Fibroblast of skin of scalp (primary cell): ENCODE measurements at places on chromosomes 5 and 9.

DNA sequence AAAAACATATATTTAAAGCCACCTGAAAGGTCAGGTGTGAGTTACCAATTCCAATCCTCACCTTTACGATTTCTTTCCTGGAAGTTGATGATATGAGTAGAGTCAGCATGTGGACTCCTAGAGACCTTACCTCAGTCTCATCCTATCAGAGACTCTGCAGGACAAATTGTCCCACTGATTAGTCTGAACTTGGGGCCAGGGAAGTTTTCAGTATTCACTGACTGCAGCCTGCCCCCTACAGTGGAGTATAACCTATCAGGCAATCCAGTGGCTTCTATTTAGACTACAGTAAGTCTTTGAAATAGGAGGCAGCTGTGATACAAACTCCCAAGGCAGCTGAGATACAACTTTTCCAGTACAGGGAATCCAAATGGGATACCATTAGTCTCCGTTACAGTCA is 449.4 kb upstream of the CDH10 start:
- DNase-seq, result no peak

DNA sequence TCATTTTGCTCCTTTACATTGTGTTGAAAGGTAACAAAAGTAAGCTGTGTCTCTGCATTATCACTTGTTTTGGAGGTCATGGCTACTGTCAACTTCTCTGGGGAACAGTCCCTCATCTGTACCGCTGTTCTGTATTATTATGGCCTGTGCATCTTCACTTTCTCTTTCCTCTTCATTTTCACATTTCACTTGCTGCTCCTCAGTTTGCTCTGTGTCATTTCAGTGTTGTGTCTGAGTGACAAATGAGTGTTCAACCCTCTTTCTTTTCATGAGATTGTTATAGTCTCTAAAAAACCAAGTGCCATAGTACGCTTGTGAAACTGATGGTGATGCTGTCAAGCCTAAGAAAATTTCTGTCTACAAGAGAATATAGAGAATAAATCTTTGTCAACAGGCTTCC is 122.0 kb upstream of the FER start:
- DNase-seq, result no peak

- DNase-seq, result no peak
These were observed 2022.9 kb upstream of the CDH6 start for GRCh38 chr5:29170599-29170998.

DNA sequence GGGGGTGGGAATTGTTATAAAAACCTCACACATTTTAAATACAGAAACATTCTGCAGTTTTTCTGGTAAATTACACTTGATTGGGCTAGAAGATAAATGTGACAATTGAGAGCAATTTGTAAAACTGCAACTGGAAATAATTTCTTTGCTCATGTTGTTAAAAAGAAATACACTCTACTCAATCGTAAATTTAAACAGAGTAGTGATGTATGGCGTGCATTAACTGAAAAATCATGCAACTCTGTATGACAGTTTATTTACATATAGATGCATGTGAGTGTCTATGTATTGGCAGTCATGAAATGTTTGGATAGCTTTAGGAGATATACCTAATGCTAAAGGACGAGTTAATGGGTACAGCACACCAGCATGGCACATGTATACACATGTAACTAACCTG is 554.9 kb downstream of the PRELID2 start:
- no peak for DNase-seq

DNA sequence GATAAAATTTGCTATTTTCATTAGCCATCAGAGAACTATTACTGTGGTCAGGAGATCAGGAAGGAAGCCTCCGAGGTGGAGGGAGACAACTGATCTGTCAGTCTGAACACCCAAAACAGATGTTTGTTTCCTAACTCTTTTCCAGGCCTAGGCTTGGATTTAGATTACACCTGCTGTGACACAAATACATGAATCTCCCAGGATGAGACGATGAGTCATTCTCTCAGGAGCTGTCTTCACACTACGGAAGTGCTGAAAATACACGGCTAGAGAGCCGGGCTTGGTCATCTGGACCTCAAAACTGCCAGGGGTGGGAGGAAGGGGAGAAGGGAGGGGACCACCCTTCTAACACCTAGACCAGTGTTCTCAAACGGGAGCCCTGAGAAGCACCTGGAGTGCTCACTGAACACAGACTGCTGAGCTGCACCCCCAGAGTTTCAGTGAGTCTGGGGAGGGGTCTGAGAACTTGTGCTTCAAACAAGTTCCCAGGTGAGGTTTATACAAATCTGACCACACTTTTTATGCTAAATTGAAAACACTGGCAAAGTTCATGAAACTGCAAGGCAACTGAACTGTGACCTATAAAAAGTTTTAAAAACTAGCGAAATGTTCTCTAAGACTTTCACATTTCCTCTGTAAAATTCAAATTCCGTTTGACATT is 80.3 kb upstream of the EQTN start:
- no peak for DNase-seq

GRCh38 chr5:16702964-16703363 is 86.2 kb upstream of the RETREG1 start:
- DNase-seq, result no peak

GRCh38 chr5:164188733-164189148 is 683.3 kb downstream of the MAT2B start:
- peak; percentile 35 for DNase-seq

GRCh38 chr5:159094745-159095144 is 5.0 kb downstream of the EBF1 start:
- DNase-seq, result peak; percentile 93

GRCh38 chr5:40235471-40236400 is 444.0 kb upstream of the PTGER4 start:
- no peak for DNase-seq

GRCh38 chr9:71005456-71005855 is 116.0 kb downstream of the TRPM3 start:
- no peak for DNase-seq
